ENCODE measurements at places on chromosomes 1 and 21. TPM values are rescaled to one million over a fixed set of nuclear protein-coding genes. Genes with fewer than 3 reads are reported as not detected.
A peak's percentile ranks its signal among the peaks of the same experiment; 100 is the strongest.

- no peak for DNase-seq
These were observed 381.2 kb downstream of the PTPRC start for GRCh38 chr1:199020051-199020450.

- DNase-seq, result no peak
These were observed 77.9 kb upstream of the RRP15 start for GRCh38 chr1:218207194-218207593.

- DNase-seq, result no peak
These were observed 248.6 kb upstream of the RUNX1 start for GRCh38 chr21:35297665-35298064.

- DNase-seq, result no peak
These were observed 304.6 kb upstream of the FAM78B start for GRCh38 chr1:166471359-166471758.

DNA sequence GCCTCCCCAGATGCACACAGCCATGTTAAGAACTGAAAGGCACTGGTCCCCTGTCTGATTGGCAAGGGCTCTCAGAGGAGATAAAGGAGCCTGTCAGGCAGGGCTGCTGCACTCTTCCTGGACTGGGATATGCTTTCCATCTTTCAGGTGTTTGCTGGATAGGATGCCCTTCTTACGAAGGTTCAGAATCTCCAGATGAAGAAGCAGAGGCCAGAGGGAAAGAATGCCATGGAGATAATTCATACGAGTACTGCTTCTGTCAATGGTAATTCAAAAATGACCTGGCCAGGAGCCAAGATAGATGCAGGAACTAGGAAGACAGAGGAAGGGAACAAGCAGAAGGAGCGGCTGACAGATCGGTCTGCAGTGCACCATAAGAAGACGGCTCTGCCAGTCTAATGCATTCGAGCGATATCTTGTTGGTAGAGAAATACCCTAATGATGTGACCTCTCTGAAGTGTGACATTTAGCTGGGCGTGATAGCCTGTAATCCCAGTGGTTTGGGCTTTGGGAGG, 16.6 kb upstream of the ATP2B4 start:
- no peak for DNase-seq

- DNase-seq, result peak; percentile 74
These were observed 124.5 kb downstream of the ZNF648 start for GRCh38 chr1:181936768-181937581.

GRCh38 chr1:18580691-18581419, 49.8 kb upstream of the PAX7 start:
- no peak for DNase-seq

DNA sequence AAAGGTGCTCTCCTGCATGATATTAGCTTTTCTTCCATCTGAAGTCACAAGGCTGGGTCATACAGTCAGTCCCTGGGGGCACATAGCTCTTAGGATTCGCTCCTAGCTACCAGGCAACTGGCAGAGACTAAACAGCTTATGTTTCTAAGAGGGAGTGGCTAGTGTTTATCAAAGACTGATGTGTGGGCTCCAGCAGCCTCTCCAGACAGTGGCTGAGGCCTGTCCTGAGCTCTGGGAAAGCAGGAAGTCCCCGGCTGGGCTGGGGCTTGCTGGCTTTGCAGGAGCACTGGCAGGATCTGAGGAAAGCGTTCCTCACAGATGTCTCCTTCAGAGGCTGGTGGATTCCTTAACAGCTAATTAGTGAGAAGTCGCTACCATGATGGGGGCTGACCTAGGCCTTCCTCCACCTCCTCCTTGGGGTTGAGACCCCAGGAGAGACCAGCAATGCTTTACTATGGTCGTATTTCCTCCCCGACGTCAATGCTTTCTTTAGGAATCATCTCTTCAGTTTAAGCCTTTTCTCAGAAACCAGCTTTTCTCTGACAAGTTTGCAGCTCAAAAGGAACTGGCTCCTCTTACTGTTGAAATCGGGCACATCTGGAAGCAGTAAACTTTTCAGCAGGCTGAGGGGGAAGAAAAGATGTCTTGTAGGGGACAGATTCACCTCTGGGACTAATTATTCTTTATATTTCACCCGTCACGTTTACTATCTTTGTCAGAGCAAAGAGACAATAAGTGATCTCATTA, 33.5 kb upstream of the HHAT start:
- no peak for DNase-seq

The PTPRU gene
- total RNA-seq, result 0.56 TPM

All from activated CD8-positive, alpha-beta T cell treated with anti-CD3 and anti-CD28 coated beads for 36 hours (primary cell).